Fibroblast of lung (primary cell): ENCODE measurements at places on chromosomes 13 and 19.

- no peak for DNase-seq
These were observed 7.6 kb upstream of the ZSCAN22 start for GRCh38 chr19:58319241-58319640.

GRCh38 chr13:66077132-66077689 is 1152.9 kb downstream of the PCDH9 start:
- peak; percentile 3 for DNase-seq

DNA sequence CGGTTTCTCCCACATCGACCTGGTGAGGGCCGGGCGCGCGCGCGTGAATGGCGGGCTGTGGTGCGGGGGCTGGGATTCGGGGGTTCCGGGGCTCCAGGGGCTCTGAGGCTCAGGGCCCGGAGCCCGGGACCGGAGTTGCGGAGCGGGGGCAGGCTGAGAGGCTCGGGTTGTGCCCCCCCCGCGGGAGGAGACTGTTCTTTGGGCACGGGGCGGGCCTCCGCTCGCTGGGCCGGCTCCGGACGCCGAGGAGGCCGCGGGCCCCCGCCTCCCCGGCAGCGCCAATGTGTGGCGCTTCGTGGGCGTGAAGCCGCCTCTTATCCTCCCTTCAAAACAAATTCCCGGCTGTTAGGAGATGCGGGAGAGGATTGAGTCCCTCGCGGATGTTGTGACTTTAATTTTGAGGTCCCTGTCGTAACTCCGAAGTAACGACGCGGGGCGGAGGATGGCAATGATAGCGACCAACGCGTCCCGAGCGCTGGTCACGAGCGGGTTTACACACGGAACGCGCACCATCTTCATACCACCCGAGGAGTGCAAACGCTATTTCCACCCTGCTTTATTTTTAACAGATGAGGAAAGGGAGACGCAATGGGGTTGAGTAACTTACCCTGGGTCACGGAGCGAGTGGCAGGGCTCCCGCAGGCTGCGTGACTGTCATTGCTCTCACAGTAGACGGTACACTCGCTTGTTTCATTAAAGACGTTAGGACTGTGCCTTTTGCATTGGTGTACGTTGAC is 536 bp downstream of the UBA2 start:
- DNase-seq: peak; percentile 29

DNA sequence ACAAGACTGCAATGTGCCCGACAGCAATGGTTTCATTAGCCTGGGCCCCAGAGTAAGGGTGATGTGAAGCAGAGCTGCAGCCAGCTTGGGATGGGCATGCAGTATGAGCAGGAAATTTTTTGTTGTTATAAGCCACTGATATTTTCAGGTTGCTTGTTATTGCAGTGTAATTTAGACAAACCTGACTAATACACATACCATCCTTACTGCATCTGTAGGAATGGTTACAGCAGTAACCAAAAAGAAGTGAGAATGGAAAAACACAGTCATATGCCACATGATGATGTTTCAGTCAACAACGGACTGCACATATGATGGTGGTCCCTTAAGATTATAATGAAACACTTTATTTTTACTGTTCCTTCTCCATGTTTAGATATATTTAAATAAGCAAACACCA is 8.6 kb upstream of the POMP start:
- peak; percentile 31 for DNase-seq

DNA sequence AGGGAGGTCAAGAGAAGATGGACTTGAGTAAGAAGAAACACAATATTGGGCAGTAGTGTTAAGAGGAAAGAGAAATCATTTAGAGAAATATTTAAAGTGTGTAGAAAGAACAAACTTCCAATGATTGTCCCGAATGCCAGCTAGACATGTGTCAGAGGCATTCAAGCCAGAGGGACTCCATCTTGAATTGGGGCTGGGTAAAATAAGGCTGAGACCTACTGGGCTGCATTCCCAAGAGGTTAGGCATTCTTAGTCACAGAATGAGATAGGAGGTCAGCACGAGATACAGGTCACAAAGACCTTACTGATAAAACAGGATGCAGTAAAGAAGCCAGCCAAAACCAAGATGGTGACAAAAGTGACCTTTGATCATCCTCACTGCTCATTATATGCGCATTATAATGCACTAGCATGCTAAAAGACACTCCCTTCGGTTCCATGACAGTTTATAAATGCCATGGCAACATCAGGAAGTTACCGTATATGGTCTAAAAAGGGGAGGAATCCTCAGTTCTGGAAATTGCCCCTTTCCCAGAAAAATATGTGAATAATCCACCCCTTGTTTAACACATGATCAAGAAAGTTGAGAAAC is 127.0 kb upstream of the IPO5 start:
- DNase-seq: no peak

DNA sequence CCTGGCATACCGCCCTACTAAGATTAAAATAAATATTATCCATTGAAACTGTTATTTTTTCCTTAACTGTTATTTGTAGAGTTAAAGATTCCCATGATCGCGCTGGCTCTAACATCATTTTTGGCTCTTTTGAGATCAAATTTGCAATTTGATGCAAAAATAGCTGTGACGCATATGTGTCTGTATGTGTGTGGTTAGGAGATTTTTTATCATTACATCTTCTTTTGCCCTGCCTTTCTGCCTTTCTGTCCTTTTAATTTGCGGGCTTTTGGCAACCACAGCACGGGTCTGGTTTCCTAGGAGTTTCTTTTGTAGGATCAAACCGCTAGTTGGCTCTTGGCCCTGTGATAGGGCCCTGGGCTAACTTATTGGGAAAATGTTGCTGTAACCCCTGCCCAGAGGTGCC is 37.3 kb upstream of the ALOX5AP start:
- DNase-seq: peak; percentile 91

- no peak for DNase-seq
These were observed 5.0 kb upstream of the LINGO3 start for GRCh38 chr19:2312820-2313501.

GRCh38 chr19:20038358-20039202 is 725 bp downstream of the ZNF682 start:
- DNase-seq: peak; percentile 25
